ENCODE measurements at places on chromosomes 1 and 21.

GRCh38 chr1:35914717-35915116 is 16.2 kb upstream of the AGO3 start:
- DNase-seq, result no peak

GRCh38 chr1:100131623-100132022 is 1.1 kb downstream of the SASS6 start:
- no peak for DNase-seq

GRCh38 chr1:43348343-43348808 is 10.4 kb upstream of the CDC20 start:
- no peak for DNase-seq

DNA sequence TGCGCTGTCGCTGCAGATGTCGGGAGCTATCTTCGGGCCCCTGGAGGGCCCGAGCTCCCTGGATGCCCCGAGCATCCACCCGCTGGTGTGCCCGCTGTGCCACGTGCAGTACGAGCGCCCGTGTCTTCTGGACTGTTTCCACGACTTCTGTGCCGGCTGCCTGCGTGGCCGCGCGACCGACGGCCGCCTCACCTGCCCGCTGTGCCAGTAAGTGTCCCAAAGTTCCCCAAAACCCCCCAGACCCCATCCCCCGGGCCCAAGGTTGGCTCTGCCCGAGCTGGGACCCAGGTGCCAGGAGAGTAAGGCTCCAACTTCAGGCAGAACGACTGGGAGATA is 569 bp downstream of the RNF207 start:
- DNase-seq, result no peak

- DNase-seq, result no peak
These were observed 3.4 kb upstream of the MARCKSL1 start for GRCh38 chr1:32339363-32339978.

DNA sequence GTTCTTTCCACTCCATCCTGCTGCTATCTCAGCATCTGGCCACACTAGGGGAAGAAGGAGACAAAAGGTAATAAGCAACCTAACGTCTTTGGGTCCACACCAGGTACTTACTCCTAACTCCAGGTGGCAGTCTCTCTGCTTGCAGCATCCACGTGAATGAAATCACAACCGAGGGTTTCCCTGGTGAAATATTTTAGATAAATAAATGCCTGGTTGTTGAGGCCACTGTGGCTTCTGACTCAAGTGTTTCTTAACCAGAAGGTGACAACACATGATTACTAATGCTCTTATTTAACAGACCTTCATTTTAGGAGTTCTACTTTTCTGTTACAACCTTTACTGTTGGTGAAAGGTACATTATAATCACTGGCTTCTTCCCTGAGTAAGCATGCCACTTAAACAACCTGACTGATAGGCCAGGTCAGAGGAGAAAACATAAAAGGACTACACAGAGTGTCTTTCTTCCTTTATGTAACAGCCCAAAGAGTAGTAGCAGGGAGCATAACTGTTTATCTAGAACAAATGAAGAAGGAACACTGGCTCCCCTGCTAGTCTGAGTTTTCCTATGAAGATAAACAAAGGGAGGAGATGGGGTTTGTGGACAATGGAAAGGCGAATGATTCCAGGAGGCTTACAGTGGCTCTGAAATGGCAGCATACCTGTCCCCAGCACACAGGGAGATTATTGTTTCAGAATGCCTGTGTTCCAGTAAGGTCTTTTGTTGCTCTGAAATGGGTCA is 59.9 kb downstream of the SYT6 start:
- no peak for DNase-seq

DNA sequence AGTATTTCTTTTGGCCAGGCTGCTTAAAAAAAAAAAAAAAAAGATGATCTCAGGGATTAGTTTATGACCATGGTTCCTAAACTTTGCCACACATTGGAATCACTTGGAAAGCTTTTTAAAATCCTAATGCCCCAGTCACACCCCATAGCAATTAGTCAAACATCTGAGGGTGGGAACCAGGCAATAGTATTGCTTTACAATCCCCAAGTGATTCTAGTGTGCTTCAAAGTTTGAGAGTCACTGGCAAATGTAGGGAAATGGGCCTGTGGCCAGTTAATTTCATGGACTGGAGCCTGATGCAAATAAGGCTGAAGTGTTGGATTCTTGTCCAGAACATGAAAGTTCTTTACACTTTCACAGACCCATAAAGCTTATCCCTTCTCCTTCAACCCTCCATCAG is 374.6 kb upstream of the ESRRG start:
- DNase-seq, result no peak

DNA sequence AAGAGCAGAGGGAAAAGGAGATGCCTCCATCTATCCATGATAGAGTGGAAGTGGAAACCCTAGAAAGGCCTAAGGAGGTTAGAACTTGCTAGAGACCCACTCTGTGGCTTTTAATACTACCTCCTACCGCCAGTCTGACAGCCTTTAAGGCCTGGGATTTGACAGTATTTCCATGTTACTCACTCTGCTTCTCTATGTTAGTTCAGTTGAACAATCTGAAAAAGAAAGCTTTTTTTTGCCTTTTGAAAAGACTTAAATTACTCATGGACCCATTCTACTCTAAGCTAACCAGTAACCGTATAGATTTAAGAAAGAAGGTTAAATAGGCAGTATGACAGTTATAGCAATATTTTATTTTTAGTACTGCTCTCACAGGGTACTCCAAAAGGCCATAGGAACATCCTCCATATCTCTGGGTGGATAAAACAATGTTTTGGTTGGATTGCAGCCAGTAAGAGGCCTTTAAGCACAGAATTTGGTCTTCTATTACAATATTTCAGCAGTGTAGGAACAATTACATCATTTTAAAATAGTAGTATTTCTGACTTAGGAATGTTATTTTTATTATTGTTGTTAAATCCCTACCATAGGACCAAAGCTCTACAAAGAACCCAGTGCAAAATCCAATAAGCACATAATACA is 15.9 kb upstream of the GPR25 start:
- no peak for DNase-seq

- no peak for DNase-seq
These were observed 144.4 kb upstream of the ZNF644 start for GRCh38 chr1:91166106-91166712.

GRCh38 chr1:46301406-46301807 is 2.0 kb downstream of the LRRC41 start:
- no peak for DNase-seq

- DNase-seq, result no peak
These were observed 169.1 kb upstream of the EDN2 start for GRCh38 chr1:41653574-41653973.

DNA sequence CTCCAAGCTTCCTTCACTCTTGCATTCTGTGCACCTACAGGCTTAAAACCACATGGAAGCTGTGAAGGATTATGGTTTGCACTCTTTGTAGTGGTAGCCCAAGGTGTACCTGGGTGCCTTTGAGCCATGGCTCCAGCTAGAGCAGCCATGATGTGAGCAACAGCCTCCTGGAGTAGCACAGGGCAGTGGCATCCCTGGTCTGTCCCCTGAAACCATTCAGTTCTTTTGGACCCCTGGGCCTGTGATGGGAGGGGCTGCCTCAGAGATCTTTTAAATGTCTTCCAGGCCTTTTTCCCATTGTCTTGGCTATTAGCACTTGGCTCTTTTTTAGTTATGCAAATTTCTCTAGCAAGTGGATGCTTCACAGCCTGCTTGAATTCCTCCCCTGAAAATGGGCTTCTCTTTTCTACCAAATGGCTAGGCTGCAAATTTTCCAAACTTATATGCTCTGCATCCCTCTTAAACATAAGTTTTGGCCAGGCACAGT is 47.4 kb downstream of the CLCA4 start:
- no peak for DNase-seq

DNA sequence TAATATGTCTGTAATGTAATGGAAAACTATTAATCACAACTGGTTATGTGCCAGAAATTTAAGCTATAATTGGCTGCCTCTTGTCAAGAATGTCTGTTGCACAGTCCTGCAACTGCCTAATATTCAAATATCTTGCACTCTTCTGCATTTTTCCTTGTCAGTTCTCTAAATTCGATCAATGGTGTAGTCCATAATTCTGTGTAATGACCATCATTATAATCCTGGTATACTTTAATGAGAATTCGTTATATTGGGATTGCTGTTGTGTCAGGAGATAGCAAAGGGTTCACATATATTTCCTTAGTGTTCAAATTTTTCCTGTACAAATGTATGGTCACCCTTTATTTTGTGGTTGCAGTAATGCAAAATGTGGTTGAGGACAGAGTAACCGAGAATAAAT is 4.8 kb downstream of the NTNG1 start:
- DNase-seq, result no peak

GRCh38 chr1:174415506-174415905 is 32.3 kb upstream of the GPR52 start:
- DNase-seq, result no peak

DNA sequence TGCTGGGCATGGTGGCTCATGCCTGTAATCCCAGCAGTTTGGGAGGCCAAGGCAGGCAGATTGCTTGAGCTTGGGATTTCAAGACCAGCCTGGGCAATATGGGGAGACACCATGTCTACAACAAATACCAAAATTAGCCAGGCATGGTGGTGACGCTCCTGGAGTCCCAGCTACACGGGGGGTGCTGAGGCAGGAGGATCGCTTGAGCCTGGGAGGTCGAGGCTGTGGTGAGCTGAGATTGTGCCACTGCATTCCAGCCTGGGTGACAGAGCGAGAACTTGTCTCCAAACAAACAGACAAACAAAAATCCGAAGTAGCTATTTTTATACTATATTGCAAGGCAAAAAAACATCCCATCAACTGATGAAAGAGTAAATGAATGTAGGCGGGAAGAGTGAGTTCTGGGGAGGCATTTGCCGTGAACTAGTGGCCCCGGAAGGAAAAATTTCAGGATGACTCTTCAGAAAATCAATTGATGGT is 40.6 kb downstream of the NCMAP start:
- DNase-seq, result no peak

DNA sequence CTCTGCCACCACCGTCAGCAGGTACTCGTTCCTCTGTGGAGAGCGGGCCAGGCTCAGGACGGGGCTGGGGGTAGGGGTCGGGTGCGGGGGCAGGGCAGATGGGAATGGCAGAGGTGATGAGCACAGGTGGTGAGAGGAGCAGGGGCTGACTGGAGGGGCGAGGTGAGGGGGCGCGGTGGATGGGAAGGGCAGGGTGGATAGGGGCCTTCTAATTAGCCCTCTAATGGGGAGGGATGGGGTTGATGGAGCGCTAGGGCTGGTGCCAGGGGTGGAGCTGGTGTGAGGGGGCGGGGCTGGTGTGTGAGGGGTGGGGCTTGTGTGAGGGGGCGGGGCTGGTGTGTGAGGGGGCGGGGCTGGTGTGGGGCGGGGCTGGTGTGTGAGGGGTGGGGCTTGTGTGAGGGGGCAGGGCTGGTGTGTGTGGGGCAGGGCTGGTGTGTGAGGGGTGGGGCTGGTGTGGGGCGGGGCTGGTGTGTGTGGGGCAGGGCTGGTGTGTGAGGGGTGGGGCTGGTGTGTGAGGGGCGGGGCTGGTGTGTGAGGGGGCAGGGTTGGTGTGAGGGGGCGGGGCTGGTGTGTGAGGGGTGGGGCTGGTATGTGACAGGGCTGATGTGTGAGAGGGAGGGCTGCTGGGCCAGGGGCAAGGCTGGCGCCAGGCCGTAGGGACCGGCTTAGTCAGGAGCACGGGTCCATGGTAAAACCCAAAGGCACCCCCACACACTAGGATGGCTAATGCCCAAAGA is 5.9 kb downstream of the KRTAP10-1 start:
- DNase-seq, result no peak

- no peak for DNase-seq
These were observed 19.7 kb upstream of the ID3 start for GRCh38 chr1:23578997-23579363.

DNA sequence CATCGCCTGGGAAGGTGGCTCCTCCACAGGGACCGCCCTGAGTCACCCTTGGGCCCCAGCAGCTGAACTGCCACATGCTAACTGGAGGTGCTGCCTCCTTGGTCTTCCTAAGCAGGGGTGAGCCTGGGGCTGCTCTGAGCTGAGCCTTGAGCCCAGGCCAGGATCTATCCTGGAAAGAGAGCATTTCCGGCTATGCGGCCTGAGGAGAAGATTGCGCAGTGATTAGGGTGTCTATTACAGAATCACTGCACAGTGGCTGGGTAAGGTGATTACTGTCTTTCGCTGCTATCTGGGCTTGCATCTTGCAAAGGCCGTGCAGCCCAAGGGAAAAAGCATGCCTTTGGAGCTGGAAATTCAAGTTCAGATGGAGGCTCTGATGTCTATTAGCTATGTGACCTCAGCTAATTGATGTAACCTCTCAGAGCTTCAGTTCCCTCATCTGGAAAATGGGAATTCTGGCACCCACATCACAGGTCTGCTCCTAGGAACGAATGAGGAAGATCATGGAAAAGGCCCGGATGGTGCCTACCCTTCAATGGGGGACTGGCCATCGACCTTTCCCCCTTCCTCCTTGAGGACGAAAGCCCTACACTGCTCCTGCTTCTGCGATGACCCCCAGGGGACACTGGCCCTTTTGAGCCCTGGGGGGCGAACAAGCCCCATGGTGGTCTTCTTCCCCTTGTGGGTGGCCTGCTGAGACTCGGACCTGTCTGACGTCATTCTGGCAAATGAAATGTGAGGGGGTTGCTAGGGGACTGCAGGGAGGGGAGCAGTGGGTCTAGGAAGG is 38.0 kb downstream of the GPR161 start:
- no peak for DNase-seq

- no peak for DNase-seq
These were observed 38.8 kb upstream of the EPHA8 start for GRCh38 chr1:22524481-22524880.

- no peak for DNase-seq
These were observed 36.2 kb downstream of the PTP4A2 start for GRCh38 chr1:31901838-31902509.
